ENCODE measurements at places on chromosomes 11 and 22.

- DNase-seq = peak; percentile 6
These were observed at the start of gene CSF2RB for GRCh38 chr22:36913427-36914389. Gene CSF2RB, plus strand, starts transcription at chr22:36913628. Its CDS starts 8,580 bp downstream, at chr22:36922208.

DNA sequence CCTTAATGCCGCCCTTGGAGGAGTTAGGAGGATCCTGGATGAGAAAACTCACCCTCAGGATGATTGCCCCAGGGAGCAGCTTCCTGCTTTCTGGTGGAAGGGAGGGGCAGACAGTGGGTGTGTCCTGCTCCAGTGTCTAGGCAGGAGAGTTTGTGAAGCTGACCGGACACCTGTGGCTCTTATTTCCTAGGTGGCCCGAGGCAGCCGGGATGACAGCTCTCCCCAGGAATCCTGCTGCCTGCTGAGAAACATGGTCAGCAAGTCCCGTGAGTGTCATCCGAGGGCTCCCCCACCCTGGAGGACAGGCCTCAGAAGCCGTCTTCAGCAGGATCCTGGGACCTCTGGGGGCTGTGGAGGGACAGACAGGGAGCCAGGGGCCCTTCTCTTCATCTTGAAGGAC lies 50.4 kb downstream of the ST3GAL4 start:
- DNase-seq = no peak

DNA sequence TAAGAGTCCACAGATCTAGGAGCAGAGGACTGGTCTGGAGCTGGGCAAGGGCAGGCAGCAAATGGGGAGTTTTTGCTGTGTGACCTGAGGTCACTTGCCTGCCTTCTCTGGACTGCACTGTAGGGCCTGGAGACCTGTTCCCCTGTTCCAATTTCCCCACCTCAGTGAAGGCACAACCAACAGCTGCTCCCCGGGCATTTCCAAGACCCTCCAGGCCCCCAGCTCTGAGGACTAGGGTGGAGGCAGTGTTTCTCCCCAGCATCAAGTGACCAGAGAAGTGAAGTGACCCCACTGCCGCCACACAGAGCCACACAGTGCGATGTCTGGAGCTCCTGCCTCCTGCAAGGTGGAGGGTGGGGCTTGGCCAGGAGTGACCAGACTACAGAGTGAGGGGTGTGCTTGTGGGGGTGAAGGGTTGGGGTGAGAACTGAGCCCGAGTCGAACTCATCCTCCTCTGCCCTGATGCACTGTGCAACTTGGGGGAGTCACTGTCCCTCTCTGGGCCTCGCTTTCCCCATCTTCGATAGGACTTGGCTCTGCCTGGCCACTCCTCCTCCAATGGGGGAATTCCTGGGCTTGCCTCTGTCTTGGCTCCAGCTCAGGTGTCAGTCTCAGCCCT lies 21.6 kb downstream of the P2RY2 start:
- no peak for DNase-seq

DNA sequence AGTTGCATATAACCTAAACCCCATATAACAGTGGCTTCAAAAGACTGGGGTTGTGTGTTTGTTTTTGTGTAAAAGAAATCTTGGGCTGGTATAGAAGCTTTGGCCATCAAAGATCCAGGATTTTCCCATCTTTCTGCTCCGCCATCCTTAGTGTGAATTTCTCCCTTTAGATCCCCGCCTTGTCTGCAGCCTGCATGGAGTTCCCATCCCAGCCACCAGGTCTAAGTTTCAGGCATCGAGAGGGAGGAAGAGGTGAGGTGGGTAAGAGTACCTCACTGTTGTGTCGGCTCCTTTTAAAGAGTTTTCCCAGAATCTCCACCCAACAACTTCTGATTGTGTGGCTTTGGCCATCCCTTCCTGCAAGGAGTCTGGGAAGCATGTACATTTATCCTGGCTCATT lies 195.5 kb upstream of the SORL1-AS1 start:
- DNase-seq = no peak

DNA sequence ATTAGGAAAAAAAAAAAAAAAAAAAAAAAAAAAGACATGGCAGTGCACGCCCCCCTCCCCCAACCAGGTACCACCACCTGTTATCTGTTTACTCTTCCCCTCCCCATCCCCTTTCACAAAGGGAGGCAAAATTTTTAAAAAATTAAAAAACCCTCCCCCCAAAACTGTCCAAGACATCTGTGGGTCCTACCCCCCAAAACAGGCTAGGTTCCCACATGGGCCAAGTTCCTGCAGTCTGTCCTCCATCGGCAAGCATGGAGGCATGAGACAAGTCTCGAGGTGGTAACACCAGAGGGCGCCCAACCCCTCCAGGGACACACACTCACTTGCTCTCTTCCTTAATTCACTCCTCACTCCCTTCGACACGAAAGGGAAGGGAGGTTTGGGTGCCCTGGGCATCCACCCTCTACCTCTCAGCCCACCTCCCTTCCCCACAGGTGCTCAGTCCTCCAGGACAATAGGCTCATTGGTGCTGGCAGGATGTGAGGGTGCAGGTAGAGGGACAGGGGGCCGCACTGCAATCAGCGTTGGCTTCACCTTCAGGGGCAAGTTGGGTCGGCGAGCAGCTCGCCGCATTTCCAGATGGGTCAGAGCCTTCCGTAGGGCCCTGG lies 2.2 kb upstream of the TUT1 start:
- peak; percentile 87 for DNase-seq

- no peak for DNase-seq
These were observed 53.1 kb upstream of the NAV2 start for GRCh38 chr11:19659529-19659928.

GRCh38 chr22:28012832-28013460 lies 93.9 kb upstream of the PITPNB start:
- no peak for DNase-seq

GRCh38 chr11:37449146-37449545 lies 851.1 kb upstream of the RAG2 start:
- no peak for DNase-seq

DNA sequence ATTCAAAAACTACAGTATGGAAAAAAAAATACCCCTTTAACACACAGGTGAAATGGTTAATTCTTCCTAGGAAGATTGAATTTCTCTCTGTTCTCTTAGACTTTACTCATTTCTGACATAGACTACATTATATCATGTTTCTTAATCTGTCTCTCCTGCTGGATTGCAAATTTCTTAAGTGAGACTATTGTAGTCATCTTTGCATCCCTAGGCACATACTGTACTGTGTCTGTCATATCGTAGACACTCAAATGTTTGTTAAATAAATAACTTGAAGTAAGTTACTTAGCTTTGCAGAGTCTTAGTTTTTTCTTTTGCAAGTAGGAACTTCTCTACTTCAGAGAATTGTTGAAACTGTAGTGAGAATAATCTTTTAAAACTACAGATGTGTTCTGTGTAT lies 58.7 kb downstream of the FAM83F start:
- DNase-seq = no peak

GRCh38 chr22:42500161-42500835 lies 19.3 kb downstream of the RRP7A start:
- peak; percentile 84 for DNase-seq

All from CD4-positive, alpha-beta T cell treated with Interleukin-6 for 4 hours (primary cell).